ENCODE measurements at places on chromosomes 13 and 19.
A peak's percentile ranks its signal among the peaks of the same experiment; 100 is the strongest.

GRCh38 chr19:34319230-34319585 is 45.8 kb upstream of the GPI start:
- no peak for DNase-seq

- DNase-seq, result no peak
These were observed 793.9 kb upstream of the PCDH20 start for GRCh38 chr13:62209529-62209928.

DNA sequence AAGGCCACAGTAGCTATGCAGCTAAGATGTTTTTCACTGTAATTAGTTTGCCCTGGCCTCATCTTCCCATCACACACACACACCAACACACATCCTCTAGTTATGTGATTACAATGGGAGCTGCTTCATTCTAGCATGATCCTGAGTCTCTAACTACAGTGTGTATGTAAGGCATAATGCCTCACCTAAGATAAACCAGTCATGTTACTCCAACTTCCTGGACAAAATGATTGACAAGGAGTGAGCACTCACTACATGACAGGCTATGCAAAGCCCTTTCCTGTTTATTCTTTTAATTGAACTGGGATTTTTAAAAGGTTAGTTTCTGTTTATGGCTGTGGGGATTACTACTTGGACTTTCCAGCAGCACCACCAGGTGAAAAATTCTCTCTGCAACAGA is 400.8 kb upstream of the ATXN8OS start:
- DNase-seq, result no peak

DNA sequence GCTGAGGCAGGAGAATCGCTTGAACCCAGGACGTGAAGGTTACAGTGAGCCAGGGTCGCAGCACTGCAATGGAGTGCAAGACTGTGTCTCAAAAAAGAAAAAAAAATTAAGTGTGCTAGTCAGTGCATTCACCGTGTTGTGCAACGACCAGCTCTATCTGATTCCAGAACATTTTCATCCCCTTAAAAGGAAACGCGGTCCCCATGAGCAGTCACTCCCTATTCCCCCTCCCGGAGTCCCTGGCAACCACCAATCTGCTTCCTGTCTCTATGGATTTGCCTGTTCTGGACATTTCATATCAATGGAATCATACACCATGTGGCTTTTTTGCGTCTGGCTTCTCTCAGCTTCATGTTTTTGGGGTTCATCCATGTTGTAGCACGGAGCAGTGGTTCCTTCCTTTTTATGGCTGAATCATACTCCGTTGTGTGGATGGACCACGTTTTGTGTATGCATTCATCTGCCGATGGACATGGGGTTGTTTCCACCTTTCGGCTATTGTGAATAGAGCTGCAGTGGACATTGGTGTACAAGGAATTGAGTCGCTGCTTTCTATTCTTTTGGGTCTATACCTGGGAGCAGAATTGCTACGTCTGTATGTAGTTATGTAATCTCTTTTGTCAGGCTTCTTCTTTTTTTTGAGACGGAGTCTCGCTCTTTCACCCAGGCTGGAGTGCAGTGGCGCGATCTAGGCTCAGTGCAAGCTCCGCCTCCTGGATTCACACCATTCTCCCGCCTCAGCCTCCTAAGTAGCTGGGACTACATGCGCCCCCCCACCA is 19.8 kb downstream of the MYO9B start:
- no peak for DNase-seq

- DNase-seq, result no peak
These were observed 8.7 kb upstream of the SBNO2 start for GRCh38 chr19:1182727-1183126.

DNA sequence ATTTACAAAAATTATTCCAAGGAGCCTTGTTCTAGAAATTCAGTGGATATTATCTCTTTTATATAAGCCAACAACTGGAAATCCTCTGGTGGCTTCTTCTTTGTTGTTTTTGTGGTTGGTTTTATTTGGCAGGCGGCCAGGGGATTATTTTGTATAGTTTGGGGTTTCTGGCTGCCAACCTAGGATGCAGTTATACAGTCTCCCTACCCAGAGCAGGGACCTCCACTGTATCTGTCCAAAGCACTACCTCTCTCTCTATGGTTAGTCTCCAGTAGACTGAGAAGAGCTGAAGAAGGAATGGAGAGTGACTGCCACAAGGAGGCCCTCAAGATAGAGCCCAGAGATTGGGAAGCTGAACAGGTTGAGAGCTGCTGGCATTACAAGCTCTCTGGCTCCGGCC is 80.2 kb downstream of the ZAR1L start:
- DNase-seq, result no peak

DNA sequence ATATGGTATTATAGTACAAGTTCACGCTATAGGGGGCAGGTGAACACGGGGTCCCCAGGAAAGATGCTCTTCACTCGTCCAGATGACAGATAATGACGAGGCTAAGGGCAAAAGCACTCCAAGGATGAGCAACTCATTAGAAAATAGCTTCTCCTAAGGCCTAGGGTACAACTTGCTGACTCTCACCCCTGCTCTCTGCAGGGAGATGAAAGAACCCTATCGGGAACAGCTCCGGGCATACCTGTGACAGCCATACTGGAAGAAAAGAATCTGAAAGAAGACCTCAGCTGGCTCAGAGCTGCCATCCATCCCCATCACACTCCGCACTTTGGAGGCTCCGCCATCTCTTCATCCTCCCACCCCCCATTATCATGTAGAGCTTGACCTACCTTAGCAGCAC is 17.5 kb upstream of the HSPH1 start:
- DNase-seq, result no peak

GRCh38 chr13:101026736-101027398 is 352.3 kb upstream of the TMTC4 start:
- DNase-seq, result no peak

DNA sequence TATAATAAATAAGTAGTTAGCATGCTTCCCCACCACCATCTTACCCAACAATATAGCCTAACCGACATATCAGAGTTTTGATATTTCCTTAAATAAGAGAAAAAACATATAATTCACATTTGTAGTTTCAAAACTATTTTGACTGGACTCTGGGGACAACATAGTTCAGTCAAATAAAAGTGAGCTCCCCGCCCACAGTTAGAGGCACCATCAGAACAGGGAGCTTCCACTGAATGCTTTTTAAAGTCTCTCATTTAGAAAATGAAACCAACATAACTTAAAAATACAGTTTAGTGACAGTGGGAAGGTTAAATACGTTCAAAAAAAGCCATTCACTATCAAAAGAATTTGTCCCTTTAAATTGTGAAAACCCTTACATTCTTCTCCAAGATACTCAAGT is 92.8 kb downstream of the EPSTI1 start:
- DNase-seq, result no peak

DNA sequence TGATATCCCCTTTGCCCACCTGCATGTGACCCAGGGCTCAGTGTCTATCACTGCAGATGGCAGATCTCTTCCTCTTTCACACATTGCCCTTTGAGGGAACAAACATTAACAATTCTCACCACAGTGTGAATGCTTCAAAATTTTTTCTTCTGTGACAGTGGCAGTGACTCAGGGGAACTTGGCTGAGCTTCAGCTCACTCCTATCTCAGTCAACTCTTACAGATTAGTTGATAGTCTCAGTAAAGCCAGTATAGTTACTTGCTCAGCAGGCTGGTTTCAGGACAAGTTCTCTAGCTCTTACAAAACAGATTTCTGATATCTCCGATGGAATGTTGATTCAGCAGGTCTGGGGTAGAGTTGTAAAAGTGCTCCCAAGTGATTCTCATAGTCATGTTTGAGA is 166.9 kb downstream of the DLEU7 start:
- DNase-seq, result no peak

- DNase-seq, result no peak
These were observed 10.6 kb upstream of the FFAR2 start for GRCh38 chr19:35437406-35437951.

DNA sequence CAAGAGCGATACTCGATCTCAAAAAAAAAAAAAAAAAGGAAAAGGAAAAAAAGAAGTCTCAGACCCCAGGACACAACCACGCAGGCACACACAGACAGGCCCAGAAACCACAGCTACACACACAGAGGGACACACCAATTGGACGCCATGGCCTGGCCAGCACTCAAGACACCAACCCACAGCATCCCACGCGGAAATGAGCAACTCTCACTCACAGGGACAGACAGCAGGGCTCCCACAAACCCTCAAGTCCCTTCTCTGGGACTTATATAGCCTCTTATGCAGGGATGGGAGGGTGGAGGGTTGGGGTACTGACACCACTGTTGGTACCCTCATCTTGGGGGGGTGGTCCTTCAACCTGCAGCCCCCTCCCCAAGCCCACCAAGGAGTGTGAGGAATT is 5.9 kb downstream of the NOTCH3 start:
- DNase-seq, result no peak

DNA sequence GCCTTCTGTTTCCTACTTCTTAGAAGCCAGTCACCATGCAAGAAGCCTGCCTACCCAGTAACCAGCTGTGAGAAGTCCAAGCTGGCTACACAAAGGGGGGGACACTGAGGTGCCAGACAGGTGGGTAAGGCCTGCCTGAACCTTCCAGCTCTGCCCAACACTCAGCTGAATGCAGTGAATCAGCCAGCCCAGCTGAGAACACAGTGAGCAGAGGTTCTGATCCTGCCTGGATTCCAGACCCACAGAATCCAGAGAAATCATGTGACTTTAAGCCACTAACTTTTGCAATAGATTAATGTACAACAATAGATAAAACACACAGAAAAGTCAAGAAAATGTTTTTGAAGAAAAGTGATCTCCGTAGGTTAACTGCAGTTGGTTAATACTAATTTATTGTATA is 151.7 kb downstream of the EFNB2 start:
- DNase-seq, result no peak

- DNase-seq, result no peak
These were observed 75.5 kb upstream of the EDNRB start for GRCh38 chr13:77994166-77994565.

DNA sequence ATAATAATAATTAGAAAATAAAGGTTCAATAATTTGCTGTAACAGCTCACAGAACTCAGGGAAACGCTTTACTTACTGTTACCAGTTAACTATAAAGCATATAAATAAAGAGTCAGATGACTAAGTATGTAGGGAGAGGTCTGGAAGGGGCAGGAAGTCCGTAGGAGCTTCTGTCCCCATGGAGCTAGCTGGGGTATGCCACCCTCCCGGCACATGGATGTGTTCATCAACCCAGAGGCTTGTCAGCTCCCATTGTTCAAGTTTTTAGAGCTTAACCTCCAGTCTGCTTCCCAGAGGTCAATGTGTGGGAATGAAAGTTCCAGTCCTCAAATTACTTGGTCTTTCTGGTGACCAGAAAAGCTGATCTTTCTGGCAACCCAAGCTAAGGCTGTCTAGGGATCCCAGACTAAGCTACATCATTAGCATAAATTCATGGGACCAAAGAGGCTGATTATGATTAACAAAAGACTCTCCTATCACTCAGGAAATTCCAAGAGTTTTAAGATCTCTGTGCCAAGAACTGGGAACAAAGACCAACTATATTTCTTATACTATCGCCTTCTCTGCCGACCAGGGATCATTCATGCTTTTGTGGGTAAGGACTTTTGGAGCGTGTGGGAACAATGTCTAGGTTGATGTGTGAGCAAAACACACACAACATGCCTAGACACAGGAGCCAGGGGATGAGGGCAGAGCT is 31.7 kb upstream of the ZNF507 start:
- DNase-seq, result no peak

GRCh38 chr13:67771106-67771505 is 541.0 kb upstream of the PCDH9 start:
- no peak for DNase-seq

DNA sequence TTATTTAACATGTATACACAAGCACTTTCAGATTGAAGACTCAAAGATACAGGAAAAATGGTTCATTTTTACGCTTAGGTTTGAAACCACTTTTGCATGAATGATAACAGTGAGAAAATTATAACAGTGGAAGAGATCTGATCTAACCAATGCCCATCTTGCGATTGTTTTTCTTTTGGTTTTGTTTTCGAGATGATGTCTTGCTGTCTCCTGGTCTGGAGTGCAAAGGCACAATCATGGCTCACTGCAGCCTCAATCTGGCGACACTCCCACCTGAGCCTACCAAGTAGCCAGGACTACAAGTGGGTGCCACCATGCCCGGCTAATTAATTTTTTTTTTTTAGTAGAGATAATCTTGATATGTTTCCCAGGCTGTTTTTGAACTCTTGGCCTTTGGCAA is 10.2 kb upstream of the EID2 start:
- DNase-seq, result no peak

GRCh38 chr19:37914908-37915307 is 7.9 kb downstream of the SIPA1L3 start:
- DNase-seq, result no peak

DNA sequence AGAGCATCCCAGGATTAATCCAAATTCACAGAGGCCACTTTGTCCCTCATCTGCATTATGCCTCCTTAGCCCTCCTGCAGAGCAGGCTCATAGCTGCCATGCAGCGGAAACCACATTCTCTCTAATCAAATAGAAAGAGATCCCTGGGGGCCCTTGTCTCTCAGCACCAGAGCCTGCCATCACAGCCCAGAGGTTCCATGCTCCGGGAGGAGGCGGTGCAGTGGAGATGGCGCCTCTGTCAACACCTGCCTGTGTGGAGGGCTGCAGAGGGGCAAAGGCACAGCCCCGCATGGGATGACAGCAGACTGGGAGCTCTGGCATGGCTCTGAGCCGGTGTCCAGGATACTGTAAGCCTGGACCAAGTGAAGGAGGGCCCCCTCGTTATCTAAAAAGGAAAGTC is 111.3 kb downstream of the SLC7A1 start:
- no peak for DNase-seq

GRCh38 chr19:11089254-11090013 is at the start of gene LDLR:
LDLR (plus strand) TSS chr19:11089463; CDS start chr19:11089549, 86 bp downstream.
- peak; percentile 75 for DNase-seq

DNA sequence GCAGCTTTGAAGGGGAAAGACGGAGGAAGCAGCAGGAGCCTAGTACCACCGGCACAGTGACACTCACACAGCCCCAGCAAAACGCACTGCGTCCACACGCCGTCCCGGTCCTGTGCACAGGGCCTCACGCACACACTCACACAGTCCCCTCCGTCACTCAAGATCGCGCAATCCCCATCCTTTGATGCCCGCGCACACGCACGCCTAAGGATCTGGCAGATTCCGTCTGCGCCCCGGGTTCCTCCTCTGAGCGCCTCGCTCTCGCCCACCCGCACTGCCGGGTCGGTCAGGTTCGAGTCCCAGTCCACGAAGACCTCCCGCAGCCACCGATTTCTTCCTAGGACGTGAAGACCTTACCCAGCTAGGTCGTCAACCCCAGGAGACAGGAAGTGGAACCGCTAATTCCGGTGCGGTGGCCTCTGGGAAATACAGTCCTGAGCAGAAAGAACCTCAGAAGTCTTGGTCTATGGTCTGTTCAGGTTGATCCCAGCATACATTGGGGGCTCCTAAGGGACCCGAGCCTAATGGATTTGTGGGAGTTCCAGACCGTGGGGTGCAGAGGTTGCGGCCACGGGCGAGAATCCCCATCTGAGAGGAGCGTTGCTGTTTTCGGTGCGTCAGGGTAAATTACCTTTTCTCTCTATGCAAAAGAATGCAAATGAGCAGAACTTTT is at the start of gene ZNF780B:
Gene ZNF780B (minus strand): TSS at position 400 of the 673 bp plus-strand sequence. CDS start 5,899 bp downstream, outside the sequence.
- DNase-seq, result peak; percentile 49
